RWPE2 (cell line): ENCODE measurements at places on chromosomes 1 and 21.

DNA sequence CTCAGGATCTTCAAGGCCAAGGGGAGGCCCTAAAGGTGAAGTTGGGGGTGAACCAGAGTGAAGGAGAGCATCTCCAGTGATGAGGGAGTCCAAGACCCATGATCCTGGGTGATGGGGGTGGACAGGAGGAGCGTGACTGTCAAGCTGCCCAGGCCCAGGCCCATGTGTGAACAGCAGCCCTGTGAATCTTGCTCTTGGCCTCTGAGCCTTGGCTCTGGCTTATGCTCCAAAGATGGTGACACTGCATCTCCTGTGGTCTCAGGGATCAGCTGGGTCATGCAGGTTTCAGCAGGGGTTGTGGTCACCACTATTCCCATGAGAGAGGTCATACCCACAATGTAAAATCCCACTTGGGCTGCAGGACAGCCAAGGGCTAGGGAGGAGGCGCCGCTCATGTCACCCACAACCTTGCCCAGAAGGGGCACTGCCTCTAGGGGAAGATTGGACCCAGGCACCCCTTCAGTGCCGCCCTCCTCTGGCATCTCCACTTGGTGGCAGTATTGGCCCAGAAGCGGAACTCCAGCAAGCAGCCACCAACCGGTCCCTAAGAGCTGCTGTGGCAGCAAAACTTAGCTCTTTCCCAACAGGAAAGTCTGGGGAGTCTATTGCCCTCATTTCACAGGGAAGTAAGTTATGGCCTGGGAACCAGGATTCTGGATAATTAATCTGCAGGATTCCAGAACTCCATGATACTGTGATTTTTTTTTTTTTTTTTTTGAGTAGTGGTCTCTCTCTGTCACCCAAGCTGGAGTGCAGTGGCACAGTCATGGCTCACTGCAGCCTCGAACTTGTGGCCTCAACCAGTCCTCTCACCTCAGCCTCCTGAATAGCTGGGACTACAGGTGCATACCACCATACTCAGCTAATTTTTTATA, 7.5 kb upstream of the WNT3A start:
- H3K27ac ChIP-seq = no peak overlapping the region
- no peaks in the 10 kb centered on the region for H3K4me1 ChIP-seq
- H3K27me3 ChIP-seq = no peaks in the 10 kb centered on the region
- H3K4me3 ChIP-seq = no peak overlapping the region

GRCh38 chr21:33058957-33059356, 11.0 kb upstream of the OLIG1 start:
- H3K36me3 ChIP-seq = no peaks in the 10 kb centered on the region
- no peaks in the 10 kb centered on the region for H3K4me1 ChIP-seq
- DNase-seq = no peak
- no peak overlapping the region for H3K4me3 ChIP-seq
- H3K27me3 ChIP-seq = peaks cover 13% of the 10 kb centered on the region
- H3K27ac ChIP-seq = no peak overlapping the region

DNA sequence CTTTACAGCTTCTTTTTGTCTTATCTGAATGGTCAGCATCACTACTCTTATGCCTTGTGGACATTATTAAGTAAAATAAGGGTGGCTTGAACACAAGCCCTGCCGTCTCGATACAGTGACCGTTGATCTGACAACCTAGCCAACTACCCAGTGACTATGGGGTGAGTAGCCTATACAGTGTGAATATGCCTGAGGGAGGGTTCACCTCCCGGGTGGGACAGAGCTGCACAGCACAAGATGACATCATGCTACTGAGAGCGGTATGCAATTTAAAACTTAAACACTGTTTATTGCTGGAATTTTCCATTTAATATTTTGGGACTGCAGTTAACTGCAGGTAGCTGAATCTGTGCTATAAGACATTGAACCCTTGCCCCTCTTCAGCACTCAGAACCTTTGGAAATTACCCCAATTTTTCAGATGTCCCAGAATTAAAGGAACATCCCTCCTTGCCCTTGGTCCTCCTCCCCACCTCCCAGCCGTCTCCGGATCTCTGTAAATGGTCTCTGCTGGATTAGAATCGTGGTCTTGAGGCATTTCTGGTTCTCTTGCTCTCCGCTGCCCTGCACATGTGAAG, 618.5 kb downstream of the PTPRU start:
- no peak overlapping the region for H3K4me3 ChIP-seq
- DNase-seq = no peak
- no peaks in the 10 kb centered on the region for H3K36me3 ChIP-seq
- H3K4me1 ChIP-seq = no peaks in the 10 kb centered on the region
- no peak overlapping the region for H3K27ac ChIP-seq
- H3K27me3 ChIP-seq = peaks cover 8% of the 10 kb centered on the region

DNA sequence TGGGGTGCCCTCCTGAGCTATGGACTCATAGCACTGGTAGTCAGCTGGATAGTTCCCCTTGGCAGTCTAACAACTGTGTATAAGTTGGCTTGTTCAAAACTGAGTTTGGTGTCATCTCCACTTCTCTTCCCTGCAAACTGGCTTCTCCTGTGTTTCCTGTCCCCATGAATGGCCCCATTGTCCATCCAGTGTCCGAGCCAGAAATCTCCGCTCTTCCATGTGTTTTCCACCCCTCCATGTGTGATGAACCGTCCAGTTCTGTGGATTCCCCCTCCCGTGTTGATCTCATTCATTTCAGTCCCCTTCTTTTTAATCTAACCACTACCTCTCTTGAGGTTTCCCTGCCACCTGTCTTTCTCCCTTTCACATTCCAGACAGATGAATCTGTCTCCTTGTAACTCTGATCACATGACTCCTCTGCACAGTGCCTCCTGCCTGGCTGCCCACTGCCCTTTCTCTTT, 195.7 kb downstream of the ROR1 start:
- H3K4me3 ChIP-seq = no peak overlapping the region
- H3K27ac ChIP-seq = no peak overlapping the region
- no peak for DNase-seq

DNA sequence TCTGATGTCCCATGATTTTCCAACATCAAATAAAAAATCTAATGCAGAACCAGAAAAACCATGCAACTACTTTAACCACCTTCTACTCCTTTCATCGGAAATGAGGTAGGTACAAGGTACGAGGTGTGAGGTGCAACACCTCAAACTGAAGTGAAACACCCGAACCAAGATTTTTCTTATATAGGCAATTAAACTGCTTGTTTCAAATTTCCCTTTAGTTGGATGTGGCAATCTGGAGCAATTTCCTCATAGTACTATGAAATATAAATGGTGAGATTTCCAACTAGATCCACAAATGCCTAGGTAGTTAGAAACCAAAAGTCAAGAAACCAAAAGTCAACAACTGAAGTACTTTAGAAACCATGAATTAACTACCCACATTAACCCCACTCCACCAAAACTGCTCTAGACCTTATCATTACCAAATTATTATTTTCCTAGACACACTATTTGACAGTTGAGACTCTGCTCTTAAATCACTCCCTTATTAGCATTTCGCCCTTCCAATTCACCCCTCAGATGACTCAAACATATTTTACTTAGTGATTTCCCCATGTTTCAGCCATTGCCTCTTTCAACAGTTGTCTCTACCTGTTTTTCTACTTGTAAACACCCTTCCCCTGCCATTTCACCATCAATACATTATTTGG, 37.8 kb downstream of the FUBP1 start:
- peaks cover 37% of the 10 kb centered on the region for H3K36me3 ChIP-seq
- H3K4me1 ChIP-seq = no peaks in the 10 kb centered on the region
- no peak overlapping the region for H3K4me3 ChIP-seq
- H3K27ac ChIP-seq = no peak overlapping the region

DNA sequence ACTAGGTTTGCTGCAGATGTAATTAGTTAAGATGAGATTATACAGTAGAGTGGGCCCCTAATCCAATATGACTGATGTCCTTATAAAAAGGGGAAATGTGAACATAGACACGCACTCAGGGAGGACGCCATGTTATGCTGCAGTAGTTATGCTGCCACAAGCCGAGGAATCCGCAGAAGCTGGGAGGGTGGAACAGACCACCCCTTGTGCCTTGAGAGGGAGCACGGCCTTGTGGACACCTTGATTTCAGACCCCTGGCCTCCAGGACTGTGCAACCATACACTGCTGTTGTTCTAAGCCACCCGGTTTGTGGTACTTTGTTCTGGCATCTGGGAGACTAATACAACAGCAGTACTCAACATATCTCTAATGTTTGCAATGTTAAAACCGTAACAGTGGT, 57.9 kb upstream of the HIVEP3 start:
- H3K27me3 ChIP-seq = no peaks in the 10 kb centered on the region
- H3K36me3 ChIP-seq = no peaks in the 10 kb centered on the region
- no peak for DNase-seq
- H3K4me3 ChIP-seq = no peak overlapping the region

- peak overlapping the region; percentile 83 for H3K27ac ChIP-seq
- H3K4me1 ChIP-seq = peaks cover 12% of the 10 kb centered on the region
These were observed 429 bp downstream of the SRRM1 start for GRCh38 chr1:24643363-24644099.

DNA sequence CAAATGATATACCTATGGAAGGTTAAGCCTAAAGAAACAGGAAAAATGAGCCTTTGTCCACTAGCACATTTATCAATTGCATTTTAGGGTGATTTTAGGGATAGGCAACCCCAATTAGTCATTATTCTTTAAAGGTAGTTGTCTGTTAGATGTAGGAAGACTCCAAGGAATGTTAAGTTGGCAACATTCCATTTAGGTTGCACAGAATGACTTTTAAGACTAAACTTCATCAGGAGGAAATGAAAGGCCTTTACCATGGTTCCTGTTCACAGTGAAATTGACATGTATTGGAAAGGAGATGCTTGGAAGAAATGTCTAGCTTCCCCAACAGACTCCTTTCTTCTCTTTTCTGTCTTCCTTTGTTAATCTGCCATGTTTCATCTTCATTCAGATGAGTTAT, 1.6 kb upstream of the APOBEC4 start:
- H3K4me3 ChIP-seq = no peak overlapping the region
- H3K27me3 ChIP-seq = no peaks in the 10 kb centered on the region
- no peak for DNase-seq
- no peak overlapping the region for H3K27ac ChIP-seq
- H3K4me1 ChIP-seq = peaks cover 3% of the 10 kb centered on the region

- H3K27me3 ChIP-seq = no peaks in the 10 kb centered on the region
- H3K36me3 ChIP-seq = no peaks in the 10 kb centered on the region
- H3K4me1 ChIP-seq = no peaks in the 10 kb centered on the region
- no peak for DNase-seq
- no peak overlapping the region for H3K27ac ChIP-seq
These were observed 81.6 kb downstream of the CCDC185 start for GRCh38 chr1:223474804-223475203.

GRCh38 chr1:241666419-241666818, 14.3 kb downstream of the WDR64 start:
- no peaks in the 10 kb centered on the region for H3K27me3 ChIP-seq

GRCh38 chr1:94327001-94327690, 89.8 kb upstream of the ARHGAP29 start:
- no peak for DNase-seq
- H3K27me3 ChIP-seq = no peaks in the 10 kb centered on the region
- H3K4me1 ChIP-seq = peaks cover 57% of the 10 kb centered on the region
- peak overlapping the region; percentile 100 for H3K27ac ChIP-seq
- H3K36me3 ChIP-seq = no peaks in the 10 kb centered on the region

GRCh38 chr1:29326123-29326522, 89.8 kb downstream of the PTPRU start:
- no peaks in the 10 kb centered on the region for H3K27me3 ChIP-seq
- DNase-seq = no peak
- no peak overlapping the region for H3K27ac ChIP-seq
- no peaks in the 10 kb centered on the region for H3K4me1 ChIP-seq
- peaks cover 4% of the 10 kb centered on the region; the same call in 1 of the 2 replicates for H3K36me3 ChIP-seq

GRCh38 chr21:31364253-31364945, 20.3 kb upstream of the TIAM1 start:
- no peak for DNase-seq
- no peak overlapping the region for H3K27ac ChIP-seq
- no peaks in the 10 kb centered on the region for H3K36me3 ChIP-seq
- H3K4me1 ChIP-seq = peaks cover 4% of the 10 kb centered on the region
- peaks cover 3% of the 10 kb centered on the region for H3K27me3 ChIP-seq

DNA sequence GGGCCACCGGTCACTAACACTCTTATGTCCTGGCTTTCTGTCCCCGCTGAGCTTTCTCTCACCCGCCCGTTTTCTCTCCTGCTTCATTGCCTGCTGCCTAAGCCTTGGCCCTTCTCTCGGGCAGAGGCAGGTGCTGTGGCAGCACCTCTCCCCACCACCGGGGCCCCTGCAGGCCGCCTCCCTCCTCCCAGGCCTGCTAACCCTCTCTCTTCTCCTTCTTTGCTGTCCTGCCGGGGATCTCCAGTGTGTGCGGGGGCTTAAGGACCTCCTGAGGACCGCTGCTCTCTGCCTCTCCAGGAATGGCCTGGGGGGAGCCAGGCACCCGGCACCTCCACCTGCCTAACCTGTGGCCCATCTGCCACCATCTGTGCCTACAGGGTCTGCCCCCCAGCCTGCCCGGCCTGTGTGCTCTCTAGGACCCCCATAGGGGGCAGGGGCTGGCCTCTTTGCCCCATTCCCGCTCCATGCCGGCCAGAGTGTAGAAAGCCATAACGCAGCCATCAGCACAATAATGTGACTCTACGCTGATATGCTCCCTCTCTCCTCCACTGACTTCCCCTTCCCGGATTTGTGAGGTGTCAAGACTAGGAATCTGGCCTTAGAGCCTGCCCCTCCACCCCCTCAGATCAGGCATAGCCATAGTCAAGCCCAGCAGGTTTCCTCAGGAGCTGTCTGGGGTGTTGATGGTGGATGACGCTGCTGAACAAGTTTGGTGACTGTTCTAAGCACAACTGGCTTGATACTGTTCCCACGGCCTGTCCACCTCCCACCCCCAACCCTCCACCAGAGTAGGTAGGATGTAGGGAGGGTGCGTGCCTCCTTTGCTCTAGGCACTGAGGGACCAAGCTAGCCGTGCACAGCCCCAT, 6.1 kb upstream of the SFN start:
- no peak for DNase-seq
- H3K36me3 ChIP-seq = peaks cover 16% of the 10 kb centered on the region
- H3K4me1 ChIP-seq = peaks cover 59% of the 10 kb centered on the region

- DNase-seq = no peak
- no peak overlapping the region for H3K4me3 ChIP-seq
- no peaks in the 10 kb centered on the region for H3K27me3 ChIP-seq
These were observed 658.6 kb upstream of the CAMK1G start for GRCh38 chr1:208924928-208925327.

DNA sequence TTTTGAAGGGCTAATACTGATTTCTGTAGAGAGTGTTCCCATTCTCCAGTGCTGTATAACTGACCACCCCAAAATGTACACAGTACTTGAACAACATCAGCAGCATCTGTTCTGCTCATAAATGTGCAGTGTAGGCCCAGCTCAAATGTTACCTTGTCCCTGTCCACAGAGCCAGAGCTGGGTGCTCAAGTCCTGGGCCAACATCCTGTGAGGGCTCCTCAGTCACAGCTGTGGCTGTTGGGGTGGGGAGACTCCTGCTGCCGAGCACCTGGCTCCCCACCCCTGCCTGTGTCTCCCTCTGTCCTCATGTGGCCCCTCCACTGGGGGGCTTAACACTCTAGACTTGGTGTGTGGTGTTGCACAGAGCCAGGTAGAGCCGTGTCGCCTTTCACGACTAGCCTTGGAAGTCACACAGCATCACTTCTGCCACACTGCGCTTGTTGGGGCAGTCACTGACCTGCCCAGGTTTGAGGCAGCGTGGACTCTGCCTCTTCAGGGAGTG, 30.5 kb downstream of the DIP2A start:
- H3K36me3 ChIP-seq = peaks cover 68% of the 10 kb centered on the region
- no peak for DNase-seq
- H3K27ac ChIP-seq = no peak overlapping the region
- no peak overlapping the region for H3K4me3 ChIP-seq
- H3K4me1 ChIP-seq = no peaks in the 10 kb centered on the region

- no peaks in the 10 kb centered on the region for H3K27me3 ChIP-seq
- H3K4me1 ChIP-seq = peaks cover 13% of the 10 kb centered on the region
- no peak overlapping the region for H3K27ac ChIP-seq
- no peaks in the 10 kb centered on the region for H3K36me3 ChIP-seq
These were observed 32.0 kb downstream of the DNAJC6 start for GRCh38 chr1:65341381-65341780.
